ENCODE measurements at places on chromosomes 6 and 20.

GRCh38 chr20:52837378-52837777 is 134.8 kb upstream of the TSHZ2 start:
- DNase-seq, result no peak

DNA sequence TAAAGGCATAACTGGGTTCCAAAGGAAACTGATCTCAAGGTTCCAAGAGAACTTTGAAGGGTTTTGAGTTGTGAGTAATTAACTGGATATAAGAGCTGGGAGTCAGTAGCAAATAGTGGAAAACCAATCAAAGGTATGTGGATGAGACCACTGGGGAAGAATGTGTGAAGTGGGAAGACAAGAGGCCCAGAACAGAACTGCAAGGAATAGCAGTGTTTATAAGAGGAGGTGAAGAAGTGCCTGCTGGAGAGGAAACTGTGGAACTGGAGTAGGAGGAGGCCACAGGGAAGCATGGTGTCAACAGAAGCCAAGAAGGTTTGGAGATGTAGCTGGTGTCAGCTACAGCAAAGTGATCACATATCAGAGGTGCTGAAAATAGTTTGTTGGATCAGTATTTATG is 18.7 kb upstream of the HDAC2 start:
- no peak for DNase-seq

DNA sequence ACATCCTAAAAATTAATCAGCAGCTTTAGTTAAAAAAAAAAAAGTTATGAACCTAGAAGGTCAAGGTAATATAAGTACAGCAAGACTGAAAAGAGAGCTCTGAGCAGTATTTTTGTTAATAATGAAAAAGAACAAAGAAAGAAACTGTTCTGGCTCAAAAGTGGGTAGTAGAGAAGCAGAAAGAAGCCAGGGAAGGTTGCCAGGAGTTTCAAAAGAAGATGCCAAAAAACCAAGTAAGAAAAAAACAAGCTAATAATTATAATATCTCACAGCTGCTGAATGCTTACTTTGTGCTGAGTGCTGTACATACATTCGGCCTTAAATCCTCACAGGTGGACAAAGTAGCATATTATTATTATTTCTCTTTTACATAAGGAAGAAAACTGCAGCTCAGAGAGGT is 31.9 kb downstream of the NRSN1 start:
- no peak for DNase-seq

DNA sequence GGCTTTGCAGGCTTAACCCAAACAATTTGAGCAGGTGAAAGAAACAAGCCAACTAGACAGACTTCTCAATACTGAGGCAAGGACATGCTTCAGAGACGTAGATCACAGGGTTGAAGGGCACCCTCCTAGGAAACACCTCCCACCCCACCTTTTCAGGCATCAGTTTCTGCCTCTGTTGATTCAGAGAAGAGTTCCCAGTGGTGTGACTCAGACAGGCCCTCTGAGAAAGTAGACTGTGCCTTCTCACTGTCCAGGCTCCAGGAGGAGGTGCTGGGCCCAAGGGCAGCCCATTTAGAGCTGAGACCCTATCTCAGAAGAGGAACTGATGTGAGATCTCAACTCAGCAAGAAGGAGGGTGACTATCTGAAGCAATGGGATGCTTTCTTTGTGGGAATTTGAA is 108.1 kb downstream of the FAM50B start:
- no peak for DNase-seq

DNA sequence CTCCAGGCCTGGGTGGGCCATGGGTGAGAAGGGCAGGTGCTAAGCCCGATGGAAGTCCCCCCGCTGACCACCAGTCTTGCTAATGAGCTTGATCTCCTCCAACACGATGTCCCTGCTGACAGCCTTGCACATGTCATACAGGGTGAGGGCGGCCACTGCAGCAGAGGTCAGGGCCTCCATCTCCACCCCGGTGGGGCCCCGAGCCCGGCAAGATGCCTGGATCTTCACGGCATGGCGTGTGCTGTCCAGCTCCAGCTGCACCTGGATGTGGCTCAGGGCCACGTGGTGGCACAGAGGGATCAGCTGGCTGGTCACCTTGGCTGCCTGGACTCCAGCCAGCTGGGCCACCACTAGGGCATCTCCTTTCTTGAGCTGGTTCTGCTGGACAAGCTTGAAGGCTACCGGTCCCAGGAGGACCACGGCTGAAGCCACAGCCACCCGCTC is 27.9 kb downstream of the MOCS1 start:
- no peak for DNase-seq

- peak; percentile 30 for DNase-seq
These were observed 255.6 kb downstream of the ERMARD start for GRCh38 chr6:170006900-170007467.

GRCh38 chr20:6014017-6014416 is 39.8 kb downstream of the LRRN4 start:
- DNase-seq, result no peak

DNA sequence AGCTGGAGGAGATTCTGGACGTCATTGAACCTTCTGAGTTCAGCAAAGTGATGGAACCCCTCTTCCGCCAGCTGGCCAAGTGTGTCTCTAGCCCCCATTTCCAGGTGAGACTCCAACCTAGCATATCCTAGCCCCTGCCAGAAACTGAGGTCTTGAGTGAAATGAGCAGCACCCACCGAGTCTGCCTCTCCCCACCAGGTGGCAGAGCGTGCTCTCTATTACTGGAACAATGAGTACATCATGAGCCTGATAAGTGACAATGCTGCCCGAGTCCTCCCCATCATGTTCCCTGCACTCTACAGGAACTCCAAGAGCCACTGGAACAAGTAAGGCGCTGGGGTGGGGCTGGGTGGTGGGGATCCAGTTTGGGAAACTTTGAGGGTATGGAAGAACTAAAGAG is 4.6 kb downstream of the MEA1 start:
- peak; percentile 28 for DNase-seq

- DNase-seq, result no peak
These were observed 111.2 kb downstream of the TRERF1 start for GRCh38 chr6:42340511-42340910.

- DNase-seq, result no peak
These were observed 75.1 kb upstream of the B3GAT2 start for GRCh38 chr6:71031912-71032311.

DNA sequence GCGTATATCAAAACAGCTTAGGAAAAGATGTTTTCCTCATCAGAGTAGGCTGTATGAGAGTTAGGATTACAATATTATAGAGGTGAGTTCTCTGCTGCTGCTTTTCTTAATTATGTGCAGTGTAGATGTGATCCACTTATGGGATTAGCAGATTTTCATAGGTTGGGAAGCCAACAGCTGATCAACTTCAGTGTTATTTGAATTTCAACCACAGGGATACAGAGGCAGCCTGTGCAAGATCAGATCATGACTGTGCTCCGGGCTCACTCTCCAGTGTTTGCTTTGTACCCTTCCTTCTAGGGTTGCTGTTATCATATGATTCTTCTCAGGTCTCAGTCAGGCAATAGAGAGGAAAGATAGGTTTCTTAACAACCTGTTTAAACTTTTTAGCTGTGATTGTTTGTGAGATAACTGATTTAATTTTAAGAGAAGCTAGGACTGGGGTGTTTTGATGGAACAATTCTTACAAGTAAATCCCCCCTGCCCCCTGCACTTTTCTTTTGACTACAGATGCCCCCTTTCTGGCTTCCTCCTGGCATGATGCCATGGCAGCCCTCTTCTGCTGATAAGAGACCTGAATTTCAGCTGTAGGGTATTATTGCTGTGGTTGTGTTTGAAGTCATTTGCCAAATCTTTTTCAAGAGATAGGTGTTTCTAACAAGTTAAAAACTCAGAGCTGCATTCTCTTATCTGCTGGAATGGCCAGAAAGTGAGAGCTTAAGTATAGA is 8.5 kb downstream of the RNF8 start:
- no peak for DNase-seq

- DNase-seq, result no peak
These were observed 635.0 kb upstream of the AGPAT4 start for GRCh38 chr6:161908872-161909271.

DNA sequence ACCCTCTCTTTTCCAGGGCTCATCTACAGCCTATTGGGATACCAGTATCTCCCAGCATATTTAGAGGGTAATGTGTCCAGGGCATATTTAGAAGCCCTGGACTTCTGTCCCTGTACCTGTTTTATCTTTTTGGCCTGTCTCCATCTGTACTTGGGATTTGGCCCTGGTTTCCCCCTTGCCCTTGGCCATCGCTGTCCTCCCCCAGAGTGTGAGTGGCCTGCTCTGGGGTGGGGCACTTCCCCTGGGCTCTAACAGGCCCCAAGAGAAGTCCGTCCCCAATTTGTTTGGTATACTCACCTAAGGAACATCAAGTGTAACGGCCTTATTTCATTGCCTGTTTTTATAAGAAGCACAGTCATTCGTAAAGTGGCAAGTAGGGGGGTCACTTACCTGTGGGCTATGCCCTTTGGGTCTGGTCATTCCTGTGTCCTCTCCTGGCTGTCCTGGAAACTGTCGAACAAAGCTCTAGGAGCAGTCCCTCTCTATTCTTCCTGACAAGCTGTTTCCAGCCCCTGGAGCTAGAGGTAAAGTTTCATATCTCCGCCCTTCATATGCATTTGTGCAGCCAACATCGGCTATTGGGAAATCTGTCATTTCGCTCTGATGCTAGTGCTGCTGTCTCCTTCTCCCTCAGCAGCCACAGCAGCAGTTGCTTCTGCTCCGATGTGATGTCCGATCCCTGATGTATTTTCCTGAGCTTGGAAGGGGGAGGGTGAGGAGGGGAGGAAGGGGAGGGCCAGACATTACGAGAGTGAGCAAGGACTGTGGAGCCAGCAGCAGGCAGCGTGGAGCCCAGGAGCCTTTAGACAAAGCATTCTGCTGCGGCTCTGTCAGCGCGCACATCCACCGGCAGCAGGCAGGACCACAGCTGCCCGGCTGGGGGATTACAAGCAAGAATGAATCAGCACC is 83.4 kb downstream of the TCP11 start:
- DNase-seq, result no peak

GRCh38 chr6:74510878-74511277 is 695.0 kb downstream of the COL12A1 start:
- DNase-seq, result no peak

GRCh38 chr20:7665376-7665775 is 274.9 kb downstream of the HAO1 start:
- no peak for DNase-seq

DNA sequence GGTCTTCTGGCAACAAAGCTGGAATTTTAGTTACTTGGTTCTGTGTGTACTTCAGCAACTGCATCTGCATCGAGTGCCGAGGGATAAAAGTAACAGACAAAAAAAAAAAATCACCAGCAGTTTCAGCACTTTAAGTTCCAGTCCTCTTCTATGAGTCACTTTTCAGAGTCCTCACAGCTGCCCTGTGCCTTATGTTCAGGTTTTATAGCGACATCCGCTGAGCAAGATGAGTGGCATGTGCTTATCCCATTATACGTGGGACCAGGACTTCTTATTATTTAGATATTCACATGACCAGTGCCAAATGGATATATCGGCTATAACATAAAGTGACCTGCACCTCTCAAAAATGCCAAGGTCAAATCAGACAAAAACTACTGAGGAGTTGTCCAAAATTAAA is 242.9 kb downstream of the FOXA2 start:
- DNase-seq, result peak; percentile 52

DNA sequence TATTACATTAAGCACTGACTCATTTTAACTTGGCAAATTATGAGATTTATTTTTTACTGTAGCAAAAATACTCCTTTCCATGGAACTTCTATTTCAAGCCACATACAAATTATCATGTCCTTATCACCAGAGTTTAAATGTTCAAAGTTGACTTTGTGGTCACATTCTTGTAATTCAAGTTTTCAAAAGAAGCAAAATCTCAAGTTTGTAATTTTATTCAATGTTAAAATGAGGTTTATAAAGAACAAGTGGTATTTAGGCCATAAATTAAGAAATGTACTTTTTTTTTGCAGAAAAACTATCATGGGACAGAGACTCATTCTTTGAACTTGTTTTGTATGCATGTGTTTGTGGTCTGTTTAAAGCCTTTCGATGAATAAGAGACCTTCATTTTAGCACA is 811.5 kb downstream of the TENT5A start:
- no peak for DNase-seq

DNA sequence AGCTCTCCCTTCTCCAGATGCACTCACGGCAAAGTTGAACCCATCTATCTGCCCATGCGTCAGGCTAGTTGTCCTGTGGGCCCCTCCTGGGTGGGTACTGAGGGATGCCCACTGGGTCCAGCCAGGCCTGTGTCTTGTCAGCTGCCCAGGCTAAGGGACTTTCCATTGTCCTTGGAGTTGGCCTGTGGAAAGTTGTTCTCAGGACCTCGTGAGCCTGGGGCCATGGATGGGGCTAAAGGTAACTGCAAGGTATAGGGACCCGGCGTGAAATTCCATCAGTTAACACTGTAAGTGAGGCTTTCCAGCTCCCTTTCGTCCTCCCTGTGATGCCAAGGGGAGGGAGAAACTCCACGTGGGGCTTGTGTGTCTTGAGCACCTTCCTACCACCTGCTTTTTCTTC is 126.5 kb downstream of the CEBPB start:
- DNase-seq, result no peak

GRCh38 chr6:133623621-133624020 is 265.3 kb upstream of the TCF21 start:
- no peak for DNase-seq

- DNase-seq, result no peak
These were observed 31.7 kb downstream of the IL20RA start for GRCh38 chr6:137013031-137013430.

DNA sequence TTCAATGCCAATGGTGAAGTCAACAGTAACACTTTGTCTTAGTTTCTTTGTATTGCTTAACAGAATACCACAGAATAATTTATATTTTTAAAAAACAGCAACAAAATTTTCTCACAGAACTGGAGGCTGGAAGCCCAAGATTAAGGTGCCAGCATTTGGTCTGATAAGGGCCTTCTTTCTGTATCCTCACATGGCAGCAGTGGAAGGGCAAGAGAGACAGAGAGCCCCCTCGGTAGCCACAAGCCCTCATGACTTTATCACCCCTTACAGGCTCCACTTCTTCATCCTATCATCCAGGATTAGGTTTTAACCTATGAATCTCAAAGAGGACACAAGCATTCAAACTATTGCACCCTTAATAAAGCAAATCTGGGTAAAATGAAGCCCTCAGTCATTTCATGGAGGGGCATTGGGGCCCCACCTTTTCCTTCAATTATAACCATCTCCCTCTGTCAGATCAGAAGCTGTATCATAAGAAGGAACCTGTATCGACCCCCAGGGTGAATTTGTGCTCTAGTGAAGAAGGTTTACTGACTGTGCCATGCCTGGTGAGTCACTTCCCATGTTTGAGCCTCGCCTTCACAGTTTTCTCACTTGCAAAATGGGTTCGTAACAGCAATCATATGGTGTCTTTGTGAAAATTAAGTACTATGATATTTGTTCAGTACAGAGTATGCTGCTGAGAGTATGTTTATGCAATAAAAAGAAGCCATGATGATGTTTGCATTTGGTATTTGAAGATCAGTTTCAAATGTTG is 178.2 kb downstream of the LRFN2 start:
- DNase-seq, result no peak

GRCh38 chr6:135640449-135641111 is 143.0 kb upstream of the AHI1 start:
- no peak for DNase-seq

DNA sequence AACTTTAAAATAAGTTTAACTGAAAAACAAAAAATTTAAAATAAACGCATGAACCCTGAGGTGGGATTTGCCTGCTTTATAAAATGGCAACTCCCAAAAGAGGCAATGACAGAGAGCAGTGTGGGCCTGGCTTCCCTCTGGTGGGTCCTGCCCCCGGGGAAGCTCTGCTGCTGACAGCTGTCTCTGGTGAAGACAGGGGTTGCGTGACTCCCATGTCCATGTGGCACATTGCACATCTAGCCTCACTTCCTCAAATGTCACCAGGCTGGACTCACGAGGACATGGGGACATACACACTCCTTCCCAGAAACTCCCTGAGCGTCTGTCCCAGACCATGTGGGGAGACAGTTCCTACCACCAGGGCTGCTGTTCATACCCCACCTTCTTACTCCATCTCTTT is 66.2 kb downstream of the ABHD12 start:
- DNase-seq, result no peak
